Amygdala (tissue), 56 donors: ENCODE measurements at places on chromosomes 1 and 21.

- DNase-seq: no peak
These were observed 3.3 kb downstream of the CNST start for GRCh38 chr1:246569248-246570238.

- DNase-seq: no peak
These were observed 256.7 kb downstream of the KIF26B start for GRCh38 chr1:245411245-245412036.

DNA sequence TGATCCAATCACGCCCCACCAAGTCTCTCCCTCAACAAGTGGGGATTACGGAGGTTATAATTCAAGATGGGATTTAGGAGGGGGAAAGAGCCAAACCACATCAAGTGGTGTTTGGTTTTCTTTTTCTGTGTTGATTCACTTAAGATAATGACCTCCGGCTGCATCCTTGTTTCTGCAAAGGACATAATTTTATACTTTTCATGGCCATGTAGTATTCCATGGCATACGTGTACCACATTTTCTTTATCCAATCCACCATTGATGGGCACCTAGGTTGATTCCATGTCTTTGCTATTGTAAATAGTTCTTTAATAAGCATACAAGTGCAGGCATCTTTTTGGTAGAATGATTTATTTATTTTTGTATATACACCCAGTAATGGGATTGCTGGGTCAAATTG is 162.5 kb upstream of the JUN start:
- DNase-seq: no peak

- peak; percentile 9 for DNase-seq
These were observed 46.6 kb downstream of the FCRL5 start for GRCh38 chr1:157505481-157506272.

DNA sequence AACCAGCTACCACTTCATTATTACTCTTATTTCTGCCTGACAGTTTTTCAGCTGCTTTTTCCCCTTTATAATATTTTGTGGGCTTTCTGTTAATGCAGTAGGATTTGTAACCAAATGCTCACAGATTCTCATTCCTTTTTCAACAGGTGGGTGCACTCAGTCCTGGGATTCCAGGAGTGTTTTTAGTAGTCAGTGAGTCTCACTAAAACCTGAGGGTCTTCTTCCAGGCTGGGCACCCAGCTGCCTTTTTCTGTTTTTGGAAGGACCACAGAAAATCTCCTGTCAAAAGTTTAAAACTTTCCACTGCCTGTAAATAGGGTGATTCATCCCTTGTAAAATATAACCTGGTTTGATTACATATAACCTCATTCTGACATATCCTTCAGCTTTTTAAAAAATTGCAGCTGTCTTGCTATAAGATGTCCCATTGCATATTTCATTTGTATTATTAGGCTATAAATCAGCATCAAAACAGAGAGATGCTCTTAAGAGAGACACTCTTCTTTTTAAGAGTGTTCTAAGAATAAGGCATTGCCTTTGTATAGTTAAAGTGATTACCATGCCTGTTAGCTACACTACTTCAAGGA is 16.8 kb upstream of the CEP350 start:
- DNase-seq: no peak
